PC-3 (cell line): ENCODE measurements at places on chromosomes 7 and 10. TPM values are rescaled to one million over a fixed set of nuclear protein-coding genes. Genes with fewer than 3 reads are reported as not detected.

DNA sequence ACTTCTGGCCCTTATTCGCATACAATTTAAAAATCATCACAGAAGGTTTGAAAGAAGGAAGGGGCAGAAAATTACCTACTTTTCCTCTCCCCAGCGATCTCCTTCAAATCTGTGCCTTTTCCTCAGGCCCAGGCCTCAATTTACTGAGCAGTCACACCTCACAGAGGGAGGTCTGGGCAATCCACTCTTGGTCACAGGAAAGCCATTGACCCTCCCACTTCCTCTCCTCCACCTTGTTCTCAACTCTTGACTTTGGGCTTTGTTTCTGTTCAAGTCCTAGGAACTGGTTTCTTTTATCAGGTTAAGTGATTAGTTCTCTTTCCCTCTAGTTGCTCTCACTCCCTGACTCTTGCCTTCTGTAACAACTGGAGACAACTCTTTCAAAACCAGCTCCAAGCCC lies 37.0 kb upstream of the ATRNL1 start:
- H3K36me3 ChIP-seq = no peaks in the 10 kb centered on the region
- peaks cover 12% of the 10 kb centered on the region for H3K27me3 ChIP-seq
- DNase-seq = no peak
- H3K27ac ChIP-seq = no peak overlapping the region

DNA sequence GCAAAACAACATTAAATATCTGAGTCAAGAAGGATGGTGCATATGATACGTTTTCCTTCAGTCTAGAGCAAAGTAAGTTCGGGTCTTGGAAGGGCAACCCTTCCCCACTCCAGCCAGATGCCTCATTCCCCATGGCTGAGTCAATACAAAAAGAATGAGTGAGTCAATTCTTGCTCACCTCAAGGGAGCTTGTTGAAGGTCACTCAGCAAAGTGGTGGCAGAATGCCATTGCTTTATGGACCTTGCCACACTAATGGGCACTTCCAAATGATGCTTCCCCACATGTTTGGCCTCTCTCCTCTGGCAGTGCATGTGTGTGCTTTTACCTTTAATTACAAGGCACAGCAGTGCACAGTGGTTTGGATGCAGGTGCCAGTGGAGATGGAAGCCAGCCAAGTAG lies 296.5 kb downstream of the SORCS3 start:
- no peak overlapping the region for H3K4me3 ChIP-seq
- H3K4me1 ChIP-seq = no peaks in the 10 kb centered on the region
- H3K27ac ChIP-seq = no peak overlapping the region
- peak; percentile 78 for DNase-seq
- H3K27me3 ChIP-seq = no peaks in the 10 kb centered on the region

DNA sequence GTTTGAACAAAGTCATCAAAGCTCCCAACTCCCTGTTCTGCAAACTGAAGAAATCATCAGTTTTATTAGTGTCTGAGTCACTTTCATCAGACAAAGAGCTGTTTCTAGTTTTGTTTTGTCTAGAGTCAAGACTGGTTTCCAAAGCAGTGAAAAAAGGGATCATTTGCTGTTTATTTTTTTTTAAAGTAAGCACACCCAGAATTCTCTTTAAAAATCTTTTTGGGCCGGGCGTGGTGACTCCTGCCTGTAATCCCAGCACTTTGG lies 972.0 kb upstream of the CELF2 start:
- no peaks in the 10 kb centered on the region for H3K4me1 ChIP-seq
- H3K27me3 ChIP-seq = no peaks in the 10 kb centered on the region
- H3K4me3 ChIP-seq = no peak overlapping the region
- no peak overlapping the region for H3K27ac ChIP-seq
- H3K36me3 ChIP-seq = no peaks in the 10 kb centered on the region

DNA sequence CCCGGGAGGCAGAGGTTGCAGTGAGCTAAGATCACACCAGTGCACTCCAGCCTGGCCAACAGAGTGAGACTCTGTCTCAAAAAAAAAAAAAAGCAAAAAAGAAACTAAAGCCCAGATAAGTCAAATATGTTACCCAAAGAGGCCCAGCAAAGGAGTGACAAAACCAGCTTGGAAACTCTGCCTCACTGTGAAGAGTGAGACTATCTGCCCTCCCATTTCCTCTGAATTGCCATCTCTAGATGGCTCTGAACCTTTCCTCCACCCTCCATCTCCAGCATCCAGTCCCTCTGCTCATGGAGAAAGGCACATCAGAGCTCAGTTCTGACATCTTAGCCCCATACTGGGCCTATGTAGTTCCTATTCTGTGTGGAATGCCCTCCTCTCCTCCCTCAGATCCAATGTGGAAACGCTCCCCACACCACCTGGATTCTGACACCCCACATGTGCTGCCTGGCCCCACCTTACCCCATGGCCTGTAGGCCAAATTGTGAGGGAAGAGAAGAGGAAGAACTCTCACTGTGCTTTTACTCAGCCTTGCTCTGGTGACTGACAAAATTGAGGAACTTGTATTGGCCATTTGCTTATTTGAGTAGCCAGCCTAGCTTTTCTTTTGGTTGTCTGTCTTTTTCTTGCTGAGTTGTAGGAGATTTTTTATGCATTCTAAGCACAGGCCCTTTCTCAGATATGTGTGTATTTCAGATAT lies 18.0 kb upstream of the NUDCD3 start:
- no peaks in the 10 kb centered on the region for H3K4me1 ChIP-seq
- H3K36me3 ChIP-seq = no peaks in the 10 kb centered on the region
- H3K27me3 ChIP-seq = no peaks in the 10 kb centered on the region
- no peak overlapping the region for H3K4me3 ChIP-seq
- no peak overlapping the region for H3K27ac ChIP-seq
- no peak for DNase-seq

Gene LRRC17
- total RNA-seq = 0.11 TPM in 1 of 2 replicates, not detected in the other

Gene AKR1C1
- 1.8 and 3.2 TPM in 2 replicates for total RNA-seq

- H3K27me3 ChIP-seq = no peaks in the 10 kb centered on the region
- no peak for DNase-seq
- peaks cover 4% of the 10 kb centered on the region; the same call in 1 of the 2 replicates for H3K4me1 ChIP-seq
These were observed at the start of gene MEST for GRCh38 chr7:130491841-130492522. Gene MEST, plus strand, starts transcription at chr7:130492085. Its CDS starts 229 bp downstream, at chr7:130492314.
